A549 treated with Hydrocortisone at 1 μM for 4 hours (cell line): ENCODE measurements at places on chromosomes 1 and 21. TPM values are rescaled to one million over a fixed set of nuclear protein-coding genes. Genes with fewer than 3 reads are reported as not detected.

The HTR1D gene
- total RNA-seq, result 12.8 to 15.7 TPM (median 14.4 TPM) in 5 replicates

The RAB4A gene
- 38.8 to 56.0 TPM (median 54.7 TPM) in 5 replicates for total RNA-seq

The TOR1AIP1 gene
- total RNA-seq, result 25.4 to 36.4 TPM (median 29.3 TPM) in 5 replicates

The CHRNB2 gene
- total RNA-seq, result 0.29 to 0.54 TPM (median 0.43 TPM) in 5 replicates

The SASS6 gene
- 3.1 to 4.5 TPM (median 3.7 TPM) in 5 replicates for total RNA-seq

The COPA gene
- 79.9 to 107 TPM (median 85.9 TPM) in 5 replicates for total RNA-seq

The CLDN14 gene
- total RNA-seq, result not detected in 5 replicates

The KRTAP11-1 gene
- total RNA-seq, result not detected in 5 replicates

The TRIM58 gene
- total RNA-seq, result not detected in 5 replicates

The LRRC3 gene
- total RNA-seq, result 1.7 to 2.3 TPM (median 2.2 TPM) in 5 replicates

The TMEM183A gene
- 47.6 to 51.6 TPM (median 50.0 TPM) in 5 replicates for total RNA-seq

The LDLRAD1 gene
- not detected in 5 replicates for total RNA-seq

The LCK gene
- 0.03 TPM in 1 of 5 replicates, not detected in the others for total RNA-seq

The COL9A2 gene
- total RNA-seq, result 0.09 to 0.31 TPM (median 0.20 TPM) in 5 replicates

The OR2G6 gene
- total RNA-seq, result not detected in 5 replicates

The NIBAN1 gene
- 0.81 to 1.2 TPM (median 0.85 TPM) in 5 replicates for total RNA-seq

The ATF3 gene
- total RNA-seq, result 25.1 to 37.2 TPM (median 34.7 TPM) in 5 replicates

The P3R3URF gene
- total RNA-seq, result not detected in 5 replicates

The HES5 gene
- not detected in 5 replicates for total RNA-seq
